ENCODE measurements at places on chromosomes 11 and 22.

GRCh38 chr11:65872586-65873317, at the start of gene EFEMP2:
EFEMP2 (minus strand) TSS chr11:65872800; CDS start chr11:65872354, 446 bp downstream.
- DNase-seq: no peak

DNA sequence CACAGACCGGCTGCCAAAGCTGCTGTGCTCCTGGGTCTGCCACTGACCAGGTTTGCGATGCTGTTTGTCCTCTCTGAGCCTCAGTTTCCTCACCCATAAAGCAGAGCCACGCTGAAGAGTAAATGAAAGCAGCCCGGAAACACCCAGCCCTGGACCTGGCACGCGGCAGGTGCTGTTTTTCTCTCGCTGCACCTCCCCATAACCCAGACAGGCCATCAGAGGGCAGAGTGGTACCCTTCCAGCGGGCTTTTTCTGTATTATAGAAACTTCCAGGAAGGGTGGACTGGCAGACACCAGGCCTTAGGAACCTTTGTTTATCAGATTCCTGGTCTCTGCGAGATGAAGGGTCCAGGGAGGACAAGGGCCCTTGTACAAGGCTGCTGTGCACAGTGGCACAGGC, 17.9 kb upstream of the FGF19 start:
- DNase-seq: no peak

GRCh38 chr22:49951986-49952896, 8.3 kb upstream of the PIM3 start:
- DNase-seq: peak; percentile 69

DNA sequence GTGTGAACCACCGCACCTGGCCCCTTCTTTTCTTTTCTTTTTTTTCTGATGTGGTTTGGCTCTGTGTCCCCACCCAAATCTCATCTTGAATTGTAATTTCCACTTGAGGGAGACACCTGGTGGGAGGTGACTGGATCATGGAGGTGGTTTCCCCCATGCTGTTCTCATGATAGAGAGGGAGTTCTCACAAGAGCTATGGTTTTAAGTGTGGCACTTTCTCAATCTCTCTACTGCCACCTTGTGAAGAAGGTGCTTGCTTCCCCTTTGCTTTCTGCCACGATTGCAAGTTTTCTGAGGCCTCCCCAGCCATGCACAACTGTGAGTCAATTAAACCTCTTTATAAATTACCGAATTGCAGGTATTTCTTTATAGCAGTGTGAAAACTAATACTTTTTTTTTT, 4.9 kb upstream of the TCN2 start:
- no peak for DNase-seq

- DNase-seq: peak; percentile 24
Measured at GRCh38 chr11:64148226-64148916, 17.5 kb downstream of the MACROD1 start.

DNA sequence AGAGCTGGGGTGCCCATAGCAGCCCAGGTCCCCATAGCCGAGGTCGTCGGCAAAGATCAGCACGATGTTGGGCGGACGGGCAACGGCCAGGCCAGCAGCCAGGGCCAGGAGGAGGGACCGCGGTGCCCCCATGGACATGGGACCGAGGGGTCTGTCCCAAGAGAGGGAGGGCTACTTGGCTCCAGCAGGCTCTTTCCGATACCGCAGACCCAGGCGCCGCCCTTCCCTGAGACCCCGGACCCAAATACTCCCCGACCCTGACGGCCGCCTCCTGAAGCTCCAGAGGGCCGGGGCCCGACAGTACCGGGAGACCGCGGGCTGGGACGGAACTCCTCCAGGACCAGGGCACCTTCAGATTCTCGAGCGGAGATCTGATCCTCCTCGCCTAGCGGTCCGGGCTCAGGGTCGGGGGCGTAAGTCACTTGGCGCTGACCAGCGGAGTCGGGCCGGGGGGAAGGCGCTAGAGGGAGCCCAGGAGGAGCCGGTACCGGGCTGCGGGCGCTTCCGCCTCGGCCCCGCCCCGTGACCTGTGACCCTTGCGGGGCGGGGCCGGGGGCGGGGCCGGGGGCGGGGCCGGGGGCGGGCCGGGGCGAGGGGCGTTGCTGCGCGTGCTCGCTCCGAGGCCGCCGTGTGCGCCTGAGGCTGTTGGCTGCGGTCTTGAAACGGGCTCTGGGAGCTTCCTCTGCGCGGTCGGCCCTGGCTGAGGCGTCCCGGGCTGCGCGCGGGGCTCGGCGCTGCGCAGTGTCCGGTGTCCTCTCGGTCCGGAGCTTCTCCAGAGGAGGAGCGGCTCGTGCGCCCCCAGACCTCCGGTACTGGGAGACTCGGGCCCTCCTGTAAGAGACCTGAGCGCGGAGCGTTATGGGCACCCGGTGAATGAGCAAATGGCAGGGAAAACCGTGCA, at the start of gene ARSA:
Gene ARSA, minus strand, starts transcription at position 511 of the 901 bp plus-strand sequence. Its CDS starts 373 bp downstream, at position 138.
- peak; percentile 43 for DNase-seq

GRCh38 chr11:28400331-28401100, 292.3 kb downstream of the METTL15 start:
- peak; percentile 58 for DNase-seq

GRCh38 chr11:60164550-60165075, 18.3 kb downstream of the MS4A6A start:
- no peak for DNase-seq

- no peak for DNase-seq
Measured at GRCh38 chr11:29564486-29564885, 452.3 kb downstream of the KCNA4 start.

DNA sequence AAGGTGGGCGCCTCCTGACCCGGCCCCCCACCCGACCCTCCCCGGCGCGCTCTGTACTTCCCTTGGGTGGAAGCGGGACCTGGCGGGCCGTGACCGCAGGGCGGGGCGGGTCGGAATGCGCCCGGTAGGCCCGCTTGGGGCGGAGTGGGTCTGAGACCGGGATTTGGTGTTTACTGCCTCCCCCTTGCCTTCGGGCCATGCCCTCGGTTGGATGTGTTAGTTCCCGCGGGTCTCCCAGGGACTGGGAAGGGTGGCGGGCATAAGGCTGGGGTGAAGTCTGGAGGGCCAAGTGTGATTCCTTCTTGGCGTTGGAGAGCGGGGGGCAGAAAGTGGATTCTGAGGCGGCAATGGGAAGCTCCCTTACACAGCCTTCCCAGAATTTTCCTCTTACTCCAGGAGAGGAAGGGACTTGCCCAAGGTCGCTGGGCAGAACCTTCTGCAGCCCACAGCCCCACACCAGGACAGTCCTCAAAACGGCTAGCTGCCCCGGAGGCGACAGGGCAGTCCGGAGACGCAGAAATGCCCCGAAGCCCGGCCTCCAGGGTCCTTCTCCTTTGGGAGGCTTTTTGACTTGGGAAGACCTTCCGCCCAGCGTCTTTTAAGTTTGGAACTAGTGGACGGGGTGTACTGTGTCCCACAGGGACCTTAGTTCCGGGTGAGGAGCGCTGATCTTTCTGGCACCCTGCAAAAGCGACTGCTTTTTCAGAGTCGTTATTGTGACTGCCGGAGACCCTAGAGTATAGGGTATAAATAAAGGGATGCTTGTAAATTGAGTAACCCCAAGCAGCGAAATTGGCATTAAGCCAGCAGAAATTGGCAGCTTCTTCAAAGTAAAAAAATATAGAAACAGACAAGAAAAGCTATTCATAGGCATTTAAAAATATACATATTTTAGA, 647 bp downstream of the SWAP70 start:
- no peak for DNase-seq

- DNase-seq: peak; percentile 65
Measured at GRCh38 chr22:20418211-20418788, 19.3 kb downstream of the SCARF2 start.

GRCh38 chr22:43273902-43274484, 69.2 kb downstream of the SCUBE1 start:
- DNase-seq: no peak

- DNase-seq: no peak
Measured at GRCh38 chr11:133950874-133951326, 5.9 kb downstream of the IGSF9B start.

GRCh38 chr11:46504817-46505613, 88.8 kb downstream of the AMBRA1 start:
- DNase-seq: peak; percentile 84

DNA sequence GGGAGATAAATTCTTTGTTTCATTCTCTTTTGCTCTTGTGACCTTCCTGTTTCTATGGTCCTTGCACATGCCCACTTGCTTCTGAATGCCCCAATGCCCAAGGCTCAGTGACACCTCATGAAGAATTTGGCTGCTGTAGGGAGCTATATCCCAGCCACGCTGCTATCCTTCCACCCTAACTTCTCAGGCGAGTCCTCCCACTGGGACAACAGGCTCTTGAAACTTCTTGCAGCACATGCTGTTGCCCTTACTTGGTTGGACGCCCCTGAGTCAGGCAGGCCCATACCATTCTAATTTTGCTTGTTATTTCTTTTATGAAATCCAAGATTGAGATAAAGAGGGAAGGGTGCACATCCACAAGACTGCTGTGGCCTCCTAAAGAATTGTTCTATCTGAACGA, 57.6 kb upstream of the BLID start:
- no peak for DNase-seq

DNA sequence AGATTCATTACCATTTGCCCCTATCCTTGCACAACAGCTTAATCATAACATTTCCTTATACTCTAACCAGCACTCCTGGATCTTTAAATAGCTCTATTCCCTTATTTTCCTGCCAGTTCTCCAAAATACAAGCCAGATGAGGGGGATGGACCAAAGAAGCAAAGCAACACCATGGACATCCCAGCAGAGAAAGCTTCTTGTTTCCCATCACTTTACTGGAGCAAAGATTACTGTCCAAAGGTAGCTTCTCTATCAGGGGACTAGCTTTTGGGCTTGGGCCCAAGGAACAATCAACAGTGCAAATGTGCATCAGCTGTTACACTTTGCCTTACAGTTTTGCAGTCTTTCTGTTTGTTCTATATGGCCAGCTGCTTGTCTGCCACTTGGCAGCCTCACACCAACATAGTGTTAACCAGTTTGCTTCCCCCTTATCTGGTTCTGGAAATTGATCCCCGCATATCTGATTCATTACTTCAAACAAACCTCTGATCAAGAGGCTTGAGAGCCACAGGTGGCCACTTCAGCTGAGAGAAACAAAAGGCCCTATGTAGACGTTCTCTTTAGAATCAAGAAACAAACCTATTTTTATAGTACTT, 814.3 kb downstream of the METTL15 start:
- DNase-seq: no peak

DNA sequence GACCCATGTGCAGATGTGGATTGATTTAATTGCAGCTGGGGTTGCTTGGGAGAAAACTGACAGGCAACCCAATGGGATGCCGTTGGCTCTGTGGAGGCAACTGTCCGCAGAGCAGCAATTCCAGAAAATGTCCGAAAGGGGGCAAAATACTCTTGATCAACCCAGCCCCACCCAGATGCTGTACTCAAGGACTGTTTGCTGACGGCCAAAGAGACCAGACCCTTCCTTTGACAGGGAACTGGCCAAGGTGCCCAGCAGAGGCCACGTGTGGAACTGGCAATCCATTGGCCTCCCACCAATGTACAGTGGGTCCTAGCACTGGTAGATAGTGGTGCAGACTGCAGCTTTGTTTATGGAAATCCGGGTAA, 29.7 kb upstream of the KCNA4 start:
- no peak for DNase-seq

GRCh38 chr11:64233913-64234586, at the start of gene VEGFB:
VEGFB (plus strand) TSS chr11:64234584; CDS start chr11:64234834, 250 bp downstream.
- no peak for DNase-seq

DNA sequence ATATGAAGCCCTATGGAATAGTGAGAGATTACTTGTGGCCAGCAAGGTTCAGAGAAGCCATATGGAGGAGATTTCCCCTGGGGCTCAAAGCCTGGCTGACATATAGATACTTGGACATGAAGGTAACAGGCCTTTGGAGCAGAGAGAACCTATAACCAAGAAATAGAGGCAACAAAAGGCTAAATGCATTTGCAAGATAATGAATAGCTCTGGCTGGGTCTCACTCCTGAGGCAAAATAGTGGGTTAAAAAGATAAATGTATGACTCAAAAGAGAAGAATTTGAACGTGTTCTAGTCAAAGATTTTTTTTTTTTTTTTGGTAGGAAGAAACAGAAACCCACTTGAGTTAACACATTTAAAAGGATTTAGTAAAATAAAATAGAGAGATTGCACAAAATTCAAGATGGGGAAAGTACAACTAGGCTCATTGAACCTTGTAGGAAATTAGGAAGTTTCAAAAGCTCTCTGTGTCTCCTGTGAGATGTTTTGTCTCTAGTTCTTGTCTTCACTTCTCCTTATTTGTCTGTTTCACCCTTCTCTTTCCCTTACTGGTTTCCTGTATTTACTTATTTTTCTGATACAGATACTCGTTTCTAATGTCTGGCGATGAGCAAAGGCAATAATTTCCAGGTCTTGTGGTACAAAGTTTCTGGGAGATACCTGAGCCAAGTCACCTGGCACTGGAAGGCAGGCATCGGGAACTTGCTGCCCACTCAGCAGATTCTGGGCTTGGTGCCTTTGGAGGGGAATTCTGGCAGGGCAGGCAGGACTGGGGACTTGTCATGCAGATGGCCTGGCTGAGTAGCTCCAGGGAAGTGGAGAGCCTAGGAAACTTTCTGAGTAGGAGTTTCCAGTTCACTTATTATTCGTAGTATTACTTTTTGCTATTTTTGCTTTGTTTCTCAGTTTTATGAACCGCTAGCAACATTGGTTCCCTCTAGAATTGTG, 49.2 kb upstream of the SESN3 start:
- DNase-seq: no peak

DNA sequence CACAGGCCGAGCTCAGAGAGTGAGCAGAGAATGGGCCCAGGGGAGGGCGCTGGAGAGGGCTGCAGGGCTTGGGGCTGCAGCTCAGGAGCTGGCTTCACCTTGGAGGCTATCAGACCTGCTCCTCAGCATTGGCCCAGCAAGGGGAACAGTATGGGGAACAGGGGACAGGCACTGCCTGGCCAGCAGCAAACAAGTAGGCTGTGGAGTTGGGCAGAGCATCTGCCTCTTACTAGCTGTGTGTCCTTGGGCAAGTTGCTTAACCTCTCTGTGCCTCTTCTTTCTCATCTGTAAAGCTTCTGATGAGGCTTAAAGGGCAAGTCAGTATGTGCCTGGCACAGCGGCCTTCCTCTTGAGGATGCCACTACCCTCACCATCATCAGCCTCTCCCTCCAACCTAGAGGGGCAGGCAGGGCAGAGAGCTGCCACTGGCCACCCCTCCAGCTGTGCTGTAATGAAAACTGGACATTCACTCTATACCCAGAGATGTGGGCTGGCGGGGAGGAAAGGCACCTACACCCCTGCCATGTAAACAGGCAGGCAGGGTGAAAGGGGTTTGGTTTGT, 7.5 kb upstream of the CDKN1C start:
- DNase-seq: no peak

- DNase-seq: no peak
Measured at GRCh38 chr11:19258641-19259230, 18.0 kb upstream of the E2F8 start.

GRCh38 chr22:30728826-30729225, 34.2 kb downstream of the OSBP2 start:
- no peak for DNase-seq
